Inflammatory macrophage (primary cell): ENCODE measurements at places on chromosomes 5 and 9.
A peak's percentile ranks its signal among the peaks of the same experiment; 100 is the strongest.

DNA sequence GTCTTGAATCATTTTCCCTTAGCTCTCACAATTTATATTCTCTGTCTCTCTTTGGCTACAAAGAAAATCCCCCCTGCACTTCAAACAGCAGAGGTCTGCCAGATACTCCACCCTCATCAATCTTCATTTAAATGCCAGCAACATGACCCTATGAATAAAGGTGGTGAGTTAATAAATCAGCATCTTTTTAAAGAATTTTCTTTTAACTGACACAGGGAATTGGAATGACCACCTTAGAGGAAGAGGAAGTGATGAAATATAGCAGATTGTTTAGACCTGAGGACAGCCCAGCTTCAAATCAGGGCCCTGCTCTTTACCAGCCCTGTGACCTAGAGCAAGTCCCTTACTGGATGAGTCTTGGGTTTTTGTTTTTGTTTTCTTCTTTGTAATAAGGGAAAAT lies 223.1 kb upstream of the PAPPA start:
- DNase-seq = no peak

DNA sequence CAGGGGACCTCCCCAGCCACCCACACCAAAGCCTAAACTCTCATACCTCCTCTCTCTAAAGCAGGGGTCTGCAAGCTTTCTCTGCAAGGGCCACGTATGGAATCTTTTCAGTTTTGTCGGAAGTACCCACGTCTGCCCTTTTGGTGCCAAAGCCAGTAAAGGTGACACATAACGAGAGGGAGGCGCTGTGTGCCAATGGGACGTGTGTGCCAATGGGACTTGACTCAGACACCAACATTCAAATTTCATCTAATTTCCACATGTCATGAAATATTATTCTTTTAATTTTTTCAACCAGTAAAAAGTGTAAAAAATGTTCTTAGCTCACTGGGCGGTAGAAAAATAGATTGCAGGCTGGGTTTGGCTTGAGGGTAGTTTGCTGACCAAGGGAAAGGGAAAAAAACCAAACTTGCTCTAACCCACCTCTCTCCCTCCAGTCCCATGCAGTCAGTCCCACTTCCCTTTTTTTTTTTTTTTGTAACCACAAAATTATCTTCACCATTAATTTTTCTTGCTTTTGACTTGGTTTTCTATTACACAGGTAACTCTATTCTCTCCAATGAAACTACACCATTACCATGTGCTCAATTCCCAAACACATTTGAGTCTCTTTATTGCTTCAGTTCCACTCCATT lies 25.5 kb downstream of the OR2V1 start:
- DNase-seq = no peak

- DNase-seq = no peak
These were observed 30.4 kb downstream of the PPP2R2B start for GRCh38 chr5:146848133-146848532.

- no peak for DNase-seq
These were observed 1866.7 kb upstream of the C9orf72 start for GRCh38 chr9:29439961-29440360.

GRCh38 chr5:71862507-71863060 lies 143.5 kb downstream of the CARTPT start:
- no peak for DNase-seq

- DNase-seq = no peak
These were observed 354.9 kb downstream of the DIRAS2 start for GRCh38 chr9:90287567-90288274.

GRCh38 chr5:10834695-10835094 lies 73.7 kb upstream of the DAP start:
- DNase-seq = no peak

DNA sequence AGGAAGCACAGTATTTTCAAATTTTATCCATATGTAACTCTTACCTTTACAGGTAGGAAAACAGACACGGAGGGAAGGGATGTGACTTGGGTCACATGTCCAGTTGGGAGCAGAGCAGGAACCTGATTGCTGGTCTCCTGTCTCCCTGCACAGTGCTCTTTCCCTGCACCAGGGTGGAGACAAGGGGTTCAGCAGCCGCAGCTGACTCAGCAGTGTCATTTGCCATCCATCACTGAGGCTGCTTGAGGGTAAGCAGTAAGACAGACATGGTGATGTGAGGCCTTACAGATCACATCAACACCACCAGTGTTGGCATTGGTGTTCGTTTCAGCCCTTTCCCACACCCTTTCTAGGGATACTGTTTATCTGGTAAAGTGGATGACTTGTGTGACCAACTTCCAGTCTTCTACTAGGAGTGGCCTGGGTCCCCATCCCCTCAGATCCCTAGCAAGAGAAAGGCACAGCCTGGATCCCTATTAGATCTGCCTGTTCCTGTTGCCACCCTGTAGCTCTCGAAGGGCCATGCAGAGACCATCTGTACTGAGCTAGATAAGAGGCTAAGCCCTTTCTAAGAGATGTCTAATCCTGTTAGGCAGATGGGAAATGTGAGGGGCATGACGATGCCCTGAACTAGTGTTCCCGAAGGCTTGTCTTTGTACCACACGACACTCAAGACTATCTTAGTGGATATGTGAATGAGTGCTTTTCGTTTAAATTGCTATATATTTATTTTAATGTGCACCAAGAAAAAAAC lies 29.1 kb downstream of the FRMPD1 start:
- no peak for DNase-seq

DNA sequence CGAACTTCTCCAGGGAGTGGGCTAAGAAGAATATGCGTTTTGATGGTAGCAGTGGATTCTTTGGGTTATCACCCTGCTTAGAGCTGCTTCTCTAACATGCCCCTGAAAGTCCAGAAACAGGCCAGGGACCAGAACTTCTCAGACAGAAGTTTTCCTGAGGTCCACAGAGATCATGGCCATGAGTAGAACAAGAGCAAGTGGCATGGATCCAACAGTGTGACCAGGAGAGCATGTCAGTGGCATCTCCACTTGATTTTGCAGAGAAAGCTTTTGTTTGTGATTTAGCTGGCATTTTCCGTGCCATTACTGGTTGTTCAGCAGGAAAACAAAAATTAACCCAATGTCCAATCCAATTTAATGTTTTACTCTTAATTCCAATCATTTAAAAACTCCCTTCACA lies 298.5 kb upstream of the CD180 start:
- no peak for DNase-seq

DNA sequence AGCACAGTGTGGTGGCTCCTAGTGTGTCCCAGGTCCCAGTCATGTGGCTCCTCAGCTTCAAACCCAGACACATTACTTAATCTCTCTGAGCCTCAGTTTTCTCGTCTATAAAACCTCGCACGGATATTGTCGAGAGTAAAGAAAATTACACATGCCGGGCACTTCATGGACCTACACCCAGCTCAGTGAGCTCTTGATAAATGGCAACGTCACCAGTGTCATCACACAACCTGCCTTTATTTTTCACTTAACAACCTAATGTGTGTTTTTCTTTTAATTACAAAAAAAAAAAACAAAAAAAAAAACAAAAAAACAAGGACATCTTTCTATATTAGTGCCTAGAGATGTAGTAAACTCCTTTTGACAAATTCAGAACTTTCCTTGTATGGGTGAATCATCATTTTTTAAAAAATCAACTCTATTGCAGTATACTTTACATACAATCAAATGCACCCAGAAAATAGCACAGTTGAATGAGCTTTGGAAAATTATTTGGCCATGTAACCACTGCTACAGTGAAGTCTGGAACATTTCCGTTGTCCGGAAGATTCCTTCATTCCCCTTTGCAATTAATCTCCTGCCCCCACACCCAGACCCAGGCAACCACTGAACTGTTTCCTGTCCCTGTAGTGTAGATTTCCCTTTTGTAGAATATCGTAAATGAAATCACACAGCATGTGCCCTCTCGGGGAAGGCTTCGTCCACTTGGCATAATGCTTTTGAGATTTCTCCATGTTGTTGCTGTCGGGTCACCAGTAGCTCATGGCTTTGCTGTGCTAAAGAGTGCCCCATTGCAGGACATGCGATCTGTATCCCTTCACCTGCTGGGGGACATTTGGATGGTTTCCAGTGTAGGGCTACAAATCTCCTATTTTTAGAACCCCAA lies 100.4 kb upstream of the LARP1 start:
- peak; percentile 22 for DNase-seq

DNA sequence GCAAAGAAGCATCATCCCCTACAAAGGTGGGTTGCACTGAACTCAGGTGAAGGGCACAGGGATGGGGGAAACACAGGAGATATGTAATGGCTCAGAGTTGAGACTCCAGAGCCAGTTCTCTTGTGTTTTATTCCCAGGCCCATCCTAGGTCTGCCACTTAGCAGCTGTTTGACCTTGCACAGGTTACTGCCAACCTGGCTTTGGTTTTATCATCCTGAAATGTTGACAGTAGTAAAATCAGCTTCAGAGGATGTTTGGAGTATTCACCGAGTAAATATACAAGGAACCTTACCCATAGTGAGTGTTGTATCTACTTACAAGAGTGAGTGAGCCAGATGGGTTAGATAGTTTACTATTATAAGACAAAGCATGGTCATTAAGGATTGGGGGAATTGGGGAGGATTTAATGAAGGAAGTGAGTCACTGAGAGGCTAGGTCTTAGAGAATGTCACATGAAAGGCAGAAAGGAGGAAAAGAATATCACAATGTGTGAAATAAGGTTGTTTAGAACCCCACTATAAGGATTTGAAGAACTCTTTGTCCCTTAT lies 141.3 kb downstream of the MAN2A1 start:
- DNase-seq = no peak

DNA sequence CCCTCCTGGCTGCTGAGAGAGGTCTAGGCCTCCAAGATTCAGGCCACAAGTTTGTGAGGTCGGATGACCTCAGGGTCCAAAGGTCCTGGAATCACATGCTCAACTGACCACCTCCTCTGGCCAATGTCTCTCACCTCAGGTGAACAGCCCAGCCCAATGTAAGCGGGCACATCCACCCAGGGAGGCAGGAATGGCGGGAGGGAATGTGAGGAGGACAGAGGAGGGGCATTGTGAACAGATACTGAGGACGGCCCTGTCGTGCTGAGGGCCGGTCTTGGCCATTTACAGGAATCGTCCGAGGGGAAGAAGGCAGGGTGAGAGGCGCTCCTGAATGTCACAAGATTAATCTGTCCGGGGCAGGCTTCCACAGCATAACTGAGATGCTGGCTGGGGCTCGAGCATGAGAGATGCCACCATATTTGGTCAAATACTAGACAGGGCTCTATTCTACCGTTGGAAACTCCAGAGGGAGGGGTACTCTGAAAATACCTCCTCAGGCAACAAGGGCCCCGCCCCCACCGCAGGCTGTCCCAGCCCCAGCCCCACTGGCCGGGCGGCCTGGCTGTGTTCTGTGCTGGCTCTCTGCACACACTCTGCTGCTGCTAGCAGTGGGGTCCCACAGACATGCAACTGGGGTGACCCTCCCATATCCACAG lies 1.5 kb upstream of the IL17B start:
- no peak for DNase-seq

- DNase-seq = no peak
These were observed 159.1 kb downstream of the HTR1A start for GRCh38 chr5:63803165-63803564.

- DNase-seq = no peak
These were observed 298.3 kb upstream of the ACTBL2 start for GRCh38 chr5:57780961-57781325.

DNA sequence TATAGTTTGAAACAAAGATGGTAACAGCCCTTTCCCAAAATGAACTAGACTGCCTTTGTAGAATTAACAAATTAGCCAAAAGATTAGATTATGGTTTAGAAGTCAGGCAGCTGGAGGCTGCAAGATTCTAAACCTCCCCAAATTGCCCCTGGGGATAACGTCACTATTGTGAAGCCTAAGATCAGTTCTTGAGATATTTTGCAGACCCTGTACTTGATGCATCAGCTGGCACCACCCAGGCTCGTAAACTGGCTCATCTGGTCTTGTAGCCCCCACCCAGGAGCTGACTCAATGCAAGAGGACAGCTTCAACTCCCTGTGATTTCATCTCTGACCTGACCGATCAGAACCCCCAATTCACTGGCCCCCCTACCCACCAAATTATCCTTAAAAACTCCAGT lies 4.2 kb upstream of the SOWAHA start:
- no peak for DNase-seq

GRCh38 chr9:38215465-38215864 lies 146.4 kb upstream of the SHB start:
- no peak for DNase-seq

GRCh38 chr5:67578011-67578410 lies 381.4 kb upstream of the CD180 start:
- no peak for DNase-seq

GRCh38 chr5:3350781-3351180 lies 244.9 kb upstream of the IRX1 start:
- no peak for DNase-seq

DNA sequence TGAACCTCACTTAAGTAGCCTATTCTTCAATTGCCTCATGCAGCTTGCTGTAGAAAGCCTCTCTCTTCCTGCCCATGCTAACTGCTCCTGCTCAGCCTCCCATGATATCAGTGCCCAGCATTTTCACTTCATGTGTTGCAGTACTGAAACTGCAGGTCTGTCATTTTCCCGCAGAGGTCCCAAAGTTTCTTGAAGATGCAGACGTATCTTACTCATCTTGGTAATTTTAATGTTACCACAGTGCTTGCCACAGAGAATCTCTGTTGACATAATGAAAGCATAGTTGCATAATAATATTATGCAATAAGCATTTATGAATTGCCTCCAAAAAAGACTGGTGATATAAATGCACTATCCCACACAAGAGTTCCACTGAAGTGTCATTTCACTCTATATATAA lies 561.1 kb upstream of the DAP start:
- peak; percentile 81 for DNase-seq

DNA sequence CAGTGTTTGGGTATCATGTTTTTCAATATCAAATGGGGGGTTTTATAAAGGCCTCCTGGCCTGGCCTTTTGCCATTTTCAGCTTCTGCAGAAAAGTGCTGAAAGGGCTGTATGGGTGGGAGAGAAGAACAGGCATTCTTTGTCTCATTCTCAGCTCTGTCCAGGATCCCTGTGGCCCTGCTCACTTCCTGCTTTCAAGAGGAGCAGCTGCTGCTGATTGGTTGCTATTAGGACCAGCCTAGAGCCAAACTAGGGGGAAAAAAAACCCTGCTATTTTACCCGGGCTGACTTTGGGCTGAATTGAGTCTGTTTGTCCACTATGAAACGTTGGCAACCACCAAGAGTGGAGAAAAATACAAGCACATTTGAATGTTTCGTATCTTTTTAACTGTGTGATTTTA lies 117.1 kb downstream of the CMYA5 start:
- DNase-seq = no peak

DNA sequence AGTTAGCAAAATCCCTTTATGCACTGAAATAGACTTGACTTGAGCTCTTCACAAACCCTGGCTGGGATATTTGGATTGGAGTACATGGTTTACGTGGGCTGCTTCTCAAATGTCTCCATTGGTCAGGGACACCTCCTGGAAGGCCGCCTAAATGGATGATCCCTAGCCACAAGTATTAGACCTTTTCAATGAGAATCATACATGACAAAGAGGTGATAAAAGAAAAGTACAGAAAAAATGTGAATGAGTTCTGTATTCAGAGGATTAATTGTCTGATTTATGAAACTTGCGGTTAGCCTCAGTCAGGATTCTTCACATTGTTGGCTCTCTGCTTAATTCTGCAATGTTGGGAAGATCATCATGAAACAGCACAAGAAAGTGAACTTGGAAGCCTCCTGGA lies 752.8 kb upstream of the ADAMTS16 start:
- DNase-seq = no peak

GRCh38 chr9:12329623-12329985 lies 363.6 kb upstream of the TYRP1 start:
- DNase-seq = no peak

- peak; percentile 80 for DNase-seq
These were observed 29.0 kb upstream of the C9orf72 start for GRCh38 chr9:27602142-27602861.

GRCh38 chr5:64811050-64811640 lies 42.4 kb downstream of the CWC27 start:
- peak; percentile 52 for DNase-seq
